Sciatic nerve (tissue), 2 donors: ENCODE measurements at places on chromosomes 5 and 9.

DNA sequence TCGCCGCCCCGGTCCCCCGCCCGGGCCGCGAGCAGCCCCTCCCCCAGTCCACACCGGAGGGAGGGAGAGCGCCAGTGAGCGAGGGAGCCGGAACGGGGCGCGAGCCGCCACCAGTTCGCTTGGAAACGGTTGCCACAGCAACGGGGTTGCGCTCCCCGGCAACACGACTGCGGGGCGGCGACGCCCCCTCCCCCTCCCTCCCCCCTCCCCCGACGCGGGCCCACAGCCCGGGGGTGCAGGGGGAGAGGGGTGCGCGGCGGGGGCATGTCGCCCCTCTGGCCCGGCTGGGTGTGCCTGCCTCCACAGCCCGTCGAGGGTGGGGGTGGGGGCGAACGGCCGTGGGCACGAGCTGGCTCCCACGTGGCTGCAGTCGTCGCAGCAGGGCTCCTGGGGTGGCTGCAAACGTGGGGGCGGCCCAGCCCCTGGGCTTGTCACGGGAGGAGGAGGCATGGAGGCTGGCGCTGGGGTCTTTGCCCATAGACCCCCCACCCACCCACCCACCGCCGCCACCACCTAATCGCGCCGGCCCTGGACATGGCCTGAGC lies 524 bp downstream of the PRR7 start:
- no peak for DNase-seq

DNA sequence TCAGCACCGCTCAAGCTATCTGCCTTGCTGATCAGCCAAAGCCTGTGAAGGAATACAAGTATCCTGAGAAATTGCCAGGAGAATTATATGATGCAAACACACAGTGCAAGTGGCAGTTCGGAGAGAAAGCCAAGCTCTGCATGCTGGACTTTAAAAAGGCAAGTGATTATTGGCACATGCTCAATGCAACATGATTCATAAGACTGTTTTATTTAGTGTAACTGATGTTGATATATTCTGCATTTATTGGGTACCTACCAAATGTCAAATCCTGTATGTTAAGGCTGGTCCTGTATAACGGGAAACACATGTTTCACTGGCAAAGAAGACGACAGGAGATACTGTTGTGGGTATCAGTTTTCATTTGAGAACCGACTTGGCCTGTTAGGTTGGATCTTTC lies 69.0 kb downstream of the ADAMTS16 start:
- DNase-seq: no peak

DNA sequence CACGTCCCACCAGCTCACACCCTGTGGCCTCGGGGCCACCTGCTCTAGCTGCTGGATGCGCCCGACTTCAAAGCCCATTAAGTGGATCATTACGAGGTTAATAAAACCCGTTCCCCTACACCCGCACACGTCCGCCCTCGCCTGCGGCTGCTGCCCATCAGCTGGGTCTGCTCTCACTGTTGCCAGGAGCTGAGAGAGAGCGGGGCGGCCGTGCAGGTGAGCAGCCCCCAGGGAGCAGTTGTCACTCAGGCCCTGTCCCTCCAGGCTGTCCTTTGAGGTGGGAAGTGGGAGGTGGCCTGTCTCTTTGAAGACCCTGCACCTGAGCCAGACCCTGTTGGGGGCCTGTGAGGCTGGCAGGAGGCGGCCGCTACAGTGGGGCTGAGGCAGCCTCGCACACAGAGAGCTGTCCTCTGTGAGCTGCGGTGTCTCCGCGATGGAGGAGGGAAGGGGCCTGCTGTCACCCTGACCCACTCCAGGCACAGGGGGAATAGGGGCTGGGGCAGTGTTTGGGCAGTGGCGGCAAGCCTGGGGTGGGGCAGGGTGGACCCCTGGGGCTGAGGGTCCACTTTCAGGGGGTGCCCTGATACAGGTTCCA lies 12.8 kb upstream of the UNC5A start:
- no peak for DNase-seq

DNA sequence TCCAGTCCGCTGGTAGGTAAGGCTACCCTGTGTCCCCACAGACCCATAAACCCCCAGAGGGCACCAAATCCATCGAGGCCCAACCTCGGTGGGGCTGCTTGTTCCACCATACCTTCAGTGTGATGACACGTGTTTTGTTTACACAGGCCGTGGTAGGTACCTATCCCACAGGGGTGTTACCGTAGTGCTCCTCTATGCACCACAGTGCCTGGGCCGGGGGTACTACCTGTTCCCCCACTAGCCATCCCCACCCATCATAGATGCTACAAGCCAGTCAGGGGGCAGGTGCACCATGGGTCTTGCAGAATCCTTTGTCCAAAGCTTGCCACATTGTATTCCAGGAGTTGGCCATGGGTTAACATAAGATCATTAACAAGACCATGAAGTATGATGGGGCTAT lies 796.2 kb downstream of the EFNA5 start:
- no peak for DNase-seq

GRCh38 chr5:166013415-166013814 lies 2278.0 kb upstream of the WWC1 start:
- no peak for DNase-seq

GRCh38 chr9:38183994-38184568 lies 115.1 kb upstream of the SHB start:
- no peak for DNase-seq

DNA sequence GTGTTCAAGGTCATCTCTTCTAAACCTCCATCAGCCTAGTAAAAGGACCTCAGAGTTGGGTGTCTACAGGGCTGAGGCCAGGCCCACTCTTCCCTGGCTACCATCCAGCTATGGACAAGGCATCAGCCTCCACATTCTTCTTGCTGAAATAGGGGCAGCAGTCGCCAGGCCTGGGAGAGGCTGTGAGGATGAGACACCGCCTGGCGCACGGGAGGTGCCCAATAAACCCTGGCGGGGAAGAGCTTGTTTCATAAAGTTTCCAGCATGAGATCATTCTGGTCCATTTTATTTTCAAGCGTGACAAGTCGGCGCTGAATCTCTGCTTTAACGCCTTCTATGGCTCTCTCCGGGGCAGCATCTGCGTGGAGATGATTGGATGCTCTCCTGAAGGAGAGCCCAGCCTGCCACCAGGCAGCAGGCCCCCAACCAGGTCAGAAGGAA lies 153.4 kb downstream of the OLFM1 start:
- no peak for DNase-seq

- no peak for DNase-seq
Measured at GRCh38 chr9:8600914-8601680, 801.5 kb upstream of the DMAC1 start.

GRCh38 chr9:108103046-108103693 lies 613.6 kb upstream of the KLF4 start:
- no peak for DNase-seq

DNA sequence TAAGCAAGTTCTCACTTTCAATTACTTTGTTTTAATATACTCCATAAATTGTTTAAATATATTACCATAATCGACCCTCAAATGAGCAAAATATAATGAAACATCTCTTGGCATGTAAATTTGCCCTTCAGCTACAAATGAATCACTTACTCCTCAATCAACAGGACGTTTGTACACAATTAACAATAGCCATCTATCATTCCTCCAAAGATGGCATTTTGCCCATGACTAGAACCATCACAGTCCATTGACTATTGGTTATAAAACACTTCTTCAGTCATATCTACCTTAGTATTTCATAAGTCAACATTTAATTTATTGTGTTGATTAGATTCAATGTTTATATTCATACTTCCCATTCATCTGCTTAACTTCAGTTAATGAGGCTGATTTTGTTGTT lies 127.2 kb downstream of the CTNND2 start:
- DNase-seq: no peak

- no peak for DNase-seq
Measured at GRCh38 chr5:39064450-39064849, 9.7 kb downstream of the RICTOR start.

DNA sequence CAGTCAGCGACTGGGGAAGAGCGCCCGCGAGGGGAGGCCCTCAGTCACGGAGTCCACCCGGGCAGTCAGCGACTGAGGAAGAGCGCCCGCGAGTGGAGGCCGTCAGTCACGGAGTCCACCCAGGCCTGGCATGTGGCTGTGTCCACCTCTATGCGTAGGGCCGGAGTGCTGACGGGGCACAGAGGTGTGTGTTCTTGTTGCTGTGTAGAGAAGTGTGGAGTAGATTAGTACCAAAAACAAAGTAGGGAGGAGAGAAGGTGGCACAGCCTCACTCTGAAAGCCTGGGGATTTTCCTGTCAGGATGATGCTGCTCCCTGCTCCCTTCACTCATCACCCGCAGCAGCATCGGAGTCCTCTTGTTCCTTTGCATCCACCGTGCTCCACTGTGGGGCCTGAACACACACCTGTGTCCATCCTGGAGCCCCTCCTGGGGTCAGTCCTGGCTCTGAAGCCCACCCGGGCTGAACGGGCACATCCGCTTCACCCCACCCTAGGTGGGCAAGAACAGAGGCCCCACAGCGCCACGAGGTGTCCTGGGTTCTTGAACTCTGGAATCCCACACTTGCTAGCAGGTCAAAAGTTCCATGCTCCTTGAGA lies 37.9 kb downstream of the AHRR start:
- no peak for DNase-seq

DNA sequence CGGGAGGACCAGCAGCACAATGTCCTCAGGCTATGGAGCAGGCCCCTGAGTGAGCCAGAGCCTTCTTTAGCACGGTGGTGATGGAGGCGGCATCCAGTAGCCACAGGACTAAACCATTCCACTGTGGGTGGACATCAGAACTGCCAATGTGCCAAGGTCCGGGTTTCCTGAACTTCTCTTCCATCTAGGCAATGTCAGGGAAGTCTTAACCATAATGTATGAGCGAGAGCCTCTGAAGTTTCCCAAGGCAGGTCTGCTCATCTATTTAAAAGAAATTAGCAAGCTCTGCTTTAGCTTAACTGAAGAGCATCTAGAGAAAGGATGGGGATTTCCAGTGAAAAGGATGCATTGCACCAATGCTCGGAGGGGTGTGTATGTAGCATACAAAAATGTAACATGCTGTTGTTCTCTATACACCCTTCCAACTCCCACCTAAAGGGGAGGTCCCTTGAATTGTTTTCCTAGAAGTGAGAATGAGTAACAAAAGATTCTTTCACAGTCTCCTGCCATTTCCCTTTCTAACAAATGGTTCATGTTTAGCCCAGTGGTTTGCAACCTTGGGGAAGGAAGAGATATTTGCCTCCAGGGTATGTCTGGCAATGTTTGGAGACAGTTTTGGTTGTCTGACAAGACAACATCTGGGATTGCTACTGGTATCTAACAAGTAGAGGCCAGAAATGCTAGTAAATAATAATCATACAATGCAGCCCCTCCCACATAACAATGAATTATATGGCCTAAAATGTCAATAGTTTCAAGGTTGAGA lies 6.1 kb upstream of the RXFP3 start:
- no peak for DNase-seq

- DNase-seq: no peak
Measured at GRCh38 chr9:37618817-37619216, 26.4 kb upstream of the TOMM5 start.

DNA sequence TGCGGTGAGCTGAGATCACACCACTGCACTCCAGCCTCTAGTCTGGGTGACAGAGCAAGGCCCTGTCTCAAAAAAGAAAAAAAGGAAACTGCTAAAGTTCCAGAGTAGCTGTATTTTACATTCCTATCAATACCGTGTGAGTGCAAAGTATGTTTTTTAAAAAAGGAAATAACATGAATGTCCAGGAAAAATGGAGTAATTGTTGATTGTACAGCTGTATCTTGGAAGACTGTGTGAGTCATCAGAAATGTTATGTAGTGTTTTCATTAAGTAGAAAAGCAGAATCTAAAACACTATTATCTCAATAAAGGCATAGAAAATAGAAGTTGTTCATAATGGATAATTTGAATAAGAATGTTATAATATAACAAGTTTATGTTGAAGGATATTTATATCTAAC lies 53.9 kb downstream of the ZCCHC7 start:
- DNase-seq: no peak

DNA sequence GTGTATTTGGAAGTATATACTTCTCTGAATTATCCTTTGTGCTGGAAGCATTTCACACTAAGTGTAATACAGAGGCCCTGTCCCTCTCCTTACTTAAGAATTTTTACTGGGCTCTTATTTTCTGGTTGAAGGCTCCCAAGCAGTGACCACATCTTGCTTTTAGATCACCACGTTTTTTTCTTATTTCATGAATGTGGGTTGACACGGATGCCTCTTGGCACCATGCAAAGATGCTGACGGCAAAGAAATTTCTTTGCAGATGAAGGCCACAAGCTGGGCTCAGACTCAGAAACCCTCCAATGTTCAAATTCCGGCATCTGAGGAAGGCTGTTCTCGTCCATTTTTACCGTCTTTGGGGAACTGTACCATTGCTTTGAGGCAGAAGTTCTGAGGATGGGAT lies 168.5 kb downstream of the HMHB1 start:
- no peak for DNase-seq

GRCh38 chr9:87640385-87640795 lies 85.5 kb upstream of the CTSL start:
- DNase-seq: no peak

DNA sequence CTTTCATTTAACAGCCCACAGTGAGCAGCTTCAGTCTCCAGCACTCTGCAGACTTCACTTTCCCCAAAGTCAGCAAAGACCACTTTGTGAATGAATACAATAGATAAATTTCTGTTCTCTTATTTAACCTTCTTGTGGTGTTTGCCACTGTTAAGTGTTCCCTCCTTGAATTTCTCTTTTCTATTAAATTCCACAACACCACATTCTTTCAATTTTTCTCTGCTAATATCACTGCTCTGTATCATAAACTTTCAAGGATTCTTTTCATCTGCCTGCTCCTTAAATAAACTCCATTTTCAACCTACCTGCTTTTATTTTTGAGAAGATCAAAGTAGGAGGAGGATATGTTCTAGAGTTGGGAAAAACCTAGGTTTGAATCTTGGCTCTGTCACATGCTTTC lies 739.5 kb upstream of the GRAMD2B start:
- DNase-seq: no peak

- no peak for DNase-seq
Measured at GRCh38 chr5:157390551-157391297, 69.3 kb upstream of the NIPAL4 start.

DNA sequence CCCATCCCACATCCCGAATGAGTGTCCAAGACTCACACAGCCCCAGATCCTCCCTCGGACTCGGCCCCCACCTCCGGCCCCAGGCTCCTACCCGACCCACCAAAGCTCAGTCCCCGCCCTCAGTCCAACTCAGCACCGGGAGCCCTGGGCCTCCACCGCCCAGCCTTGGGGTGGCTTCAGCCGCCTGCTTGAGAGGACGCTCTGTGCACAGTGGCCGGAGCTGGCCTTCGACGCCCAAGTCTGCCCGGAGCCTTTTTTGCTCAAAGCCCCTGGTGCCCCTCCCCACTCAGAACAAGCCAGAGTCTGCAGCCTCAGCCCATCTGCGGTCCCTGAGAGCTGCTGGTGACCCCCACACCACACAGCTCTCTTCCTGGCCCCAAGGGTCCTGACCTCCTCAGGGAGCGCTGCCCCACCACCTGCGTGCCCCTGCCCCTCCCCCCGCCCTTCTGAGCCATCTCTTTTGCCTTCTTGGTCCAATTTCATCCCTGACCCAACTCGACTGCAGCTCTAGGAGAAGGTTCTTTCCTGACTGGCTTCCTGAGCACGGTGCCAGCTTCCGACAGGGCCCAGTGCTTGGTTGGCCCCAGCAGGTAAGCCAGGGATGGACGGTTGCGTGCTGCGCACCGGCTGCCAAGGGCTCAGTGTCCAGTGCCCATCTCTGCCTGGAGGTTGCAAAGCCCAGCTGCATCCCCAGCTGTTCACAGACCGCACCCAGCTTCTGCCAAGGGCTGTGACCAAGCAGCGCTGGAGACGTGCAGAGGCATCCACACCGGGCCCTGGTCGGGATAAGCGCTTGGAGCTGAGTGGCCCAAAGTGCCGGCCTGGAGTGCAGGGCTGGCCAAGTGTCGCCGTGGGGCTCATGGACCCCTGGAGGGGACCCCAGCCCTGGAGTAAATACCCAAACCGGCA lies 27.7 kb upstream of the NSMF start:
- no peak for DNase-seq
